ENCODE measurements at places on chromosomes 7 and 10. TPM values are rescaled to one million over a fixed set of nuclear protein-coding genes. Genes with fewer than 3 reads are reported as not detected.

The CYP26A1 gene
- 0.19 TPM for total RNA-seq

The ODAD2 gene
- total RNA-seq, result not detected

The AOC1 gene
- not detected for total RNA-seq

The GTF2IRD1 gene
- total RNA-seq, result 4.4 TPM

The ENTPD1 gene
- 0.58 TPM for total RNA-seq

The MUC3A gene
- not detected for total RNA-seq

The CTAGE6 gene
- total RNA-seq, result 0.58 TPM

Measured in regular cardiac myocyte (primary cell).